ENCODE measurements at places on chromosomes 4 and X.

- DNase-seq, result no peak
Measured at GRCh38 chr4:37661772-37662171, 24.4 kb downstream of the RELL1 start.

DNA sequence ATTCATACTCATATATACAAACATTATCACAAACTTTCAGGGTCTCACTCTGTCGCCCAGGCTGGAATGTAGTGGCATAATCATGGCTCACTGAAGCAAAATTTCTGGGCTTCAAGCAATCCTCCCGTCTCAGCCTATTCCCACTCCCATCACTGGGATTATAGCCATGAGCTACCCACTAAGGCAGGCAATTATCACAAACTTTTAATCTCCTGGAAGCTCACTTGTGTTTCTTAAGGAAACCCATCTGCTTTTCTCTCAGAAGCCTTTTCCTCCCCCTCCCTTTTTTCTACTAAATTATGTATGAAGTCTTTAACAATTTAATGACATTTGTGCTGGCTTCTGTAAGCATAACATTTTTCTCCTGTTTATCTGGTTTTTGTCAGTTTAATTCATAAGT, 170.5 kb downstream of the AREG start:
- DNase-seq, result no peak

- DNase-seq, result no peak
Measured at GRCh38 chrX:48754238-48754637, 7.3 kb upstream of the GLOD5 start.

DNA sequence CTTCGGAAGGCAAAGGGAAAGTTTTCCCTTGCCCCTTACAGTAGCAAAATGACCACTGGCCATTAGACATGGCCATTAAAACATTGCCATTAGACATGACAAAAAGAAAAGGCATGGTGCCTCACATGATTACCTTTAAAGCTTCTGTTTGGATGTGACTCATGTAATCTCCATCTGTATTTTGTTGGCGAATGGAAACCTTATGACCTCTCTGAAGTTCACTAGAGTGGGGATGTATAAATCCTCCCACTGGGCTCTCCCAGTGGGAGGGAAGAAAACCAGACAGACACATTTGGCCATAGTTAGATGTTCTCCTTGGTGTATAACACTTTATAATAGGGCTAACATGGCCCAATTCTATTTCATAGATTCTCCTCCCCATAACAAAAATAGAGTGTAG, 152.6 kb downstream of the MAGEB17 start:
- no peak for DNase-seq

DNA sequence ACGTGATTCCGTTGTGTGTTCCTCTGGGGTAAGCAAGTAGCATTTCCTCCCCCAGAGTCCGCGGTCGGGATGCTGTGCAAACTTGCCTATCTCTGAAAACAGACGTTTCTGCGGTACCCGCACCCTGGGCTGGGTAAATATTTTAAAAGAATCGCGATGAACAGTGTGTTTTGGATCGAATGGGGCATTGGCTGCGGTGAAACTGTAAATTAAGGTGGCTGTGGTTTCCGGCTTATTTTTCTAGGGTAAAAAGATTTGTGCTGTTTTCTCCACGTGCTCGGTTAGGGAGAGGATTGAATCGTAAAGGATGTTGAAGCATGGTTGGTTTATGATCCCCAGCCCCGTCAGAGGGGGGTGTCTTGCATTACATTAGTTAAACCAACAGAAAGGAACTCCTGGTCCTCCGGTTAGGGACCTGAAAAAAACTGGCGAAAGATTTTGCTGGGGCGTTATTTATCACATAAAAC, 1.2 kb downstream of the HHIP start:
- no peak for DNase-seq

GRCh38 chr4:19562456-19562855, 689.2 kb upstream of the SLIT2 start:
- no peak for DNase-seq

DNA sequence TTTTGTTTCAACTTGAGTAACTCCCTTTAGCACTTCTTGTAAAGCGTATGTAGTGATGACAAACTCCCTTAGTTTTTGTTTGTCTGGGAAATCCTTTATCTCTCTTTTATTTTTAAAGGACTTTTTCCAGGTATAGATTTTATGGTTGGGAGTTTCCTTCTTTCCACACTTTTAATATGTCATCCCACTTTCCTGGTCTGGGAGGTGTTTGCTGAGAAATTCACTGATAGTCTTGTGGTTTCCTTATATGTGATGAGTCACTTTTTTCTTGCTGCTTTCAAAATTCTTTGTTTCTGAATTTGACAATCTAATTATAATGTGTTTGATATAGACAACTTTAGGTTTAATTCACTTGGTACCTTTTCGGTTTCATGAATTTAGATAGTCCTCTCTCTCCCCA, 353.9 kb downstream of the GPAT3 start:
- no peak for DNase-seq

GRCh38 chr4:174553031-174553430, 30.7 kb upstream of the HPGD start:
- no peak for DNase-seq

GRCh38 chrX:15416133-15416993, 32.1 kb upstream of the VEGFD start:
- DNase-seq, result no peak

GRCh38 chrX:74931214-74931613, 6.0 kb upstream of the NEXMIF start:
- no peak for DNase-seq

DNA sequence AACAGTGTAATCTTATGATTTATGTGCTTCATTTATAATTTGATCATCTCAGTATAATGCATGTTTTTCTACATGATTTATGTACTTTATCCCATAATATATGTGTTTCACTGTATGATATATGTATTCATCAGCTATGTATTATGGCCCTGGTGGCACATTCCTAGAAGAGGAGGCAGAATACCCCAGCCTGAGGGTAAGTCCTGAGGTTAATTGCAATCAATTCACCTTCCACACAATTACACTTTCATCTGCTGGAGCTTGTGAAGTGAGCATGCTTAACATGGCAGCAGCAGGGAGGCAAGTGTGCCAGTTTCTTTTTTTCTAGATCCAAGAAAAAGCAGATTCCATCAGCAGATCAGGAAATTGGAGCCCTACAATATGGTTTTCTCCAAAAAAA, 81.2 kb downstream of the CXXC4 start:
- DNase-seq, result no peak

DNA sequence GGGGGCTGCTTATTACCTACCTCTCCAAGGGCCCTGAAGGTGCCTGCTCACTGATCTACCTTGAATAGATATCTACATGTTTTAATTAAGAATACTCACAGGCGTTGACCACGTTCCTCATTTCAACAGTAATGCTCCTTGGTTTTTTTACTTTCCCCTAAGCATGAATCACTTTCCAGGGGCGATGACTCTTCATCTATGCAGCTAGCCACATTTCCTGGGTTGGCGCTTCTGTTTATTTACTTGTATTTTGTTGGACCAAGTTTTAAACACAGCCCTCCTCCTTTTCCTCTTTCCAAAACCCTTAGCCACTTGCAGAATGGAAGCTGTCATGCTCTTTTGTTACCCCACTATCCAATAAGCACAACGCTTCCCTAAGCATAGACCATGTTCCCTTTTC, 50.8 kb downstream of the CBLL2 start:
- no peak for DNase-seq

DNA sequence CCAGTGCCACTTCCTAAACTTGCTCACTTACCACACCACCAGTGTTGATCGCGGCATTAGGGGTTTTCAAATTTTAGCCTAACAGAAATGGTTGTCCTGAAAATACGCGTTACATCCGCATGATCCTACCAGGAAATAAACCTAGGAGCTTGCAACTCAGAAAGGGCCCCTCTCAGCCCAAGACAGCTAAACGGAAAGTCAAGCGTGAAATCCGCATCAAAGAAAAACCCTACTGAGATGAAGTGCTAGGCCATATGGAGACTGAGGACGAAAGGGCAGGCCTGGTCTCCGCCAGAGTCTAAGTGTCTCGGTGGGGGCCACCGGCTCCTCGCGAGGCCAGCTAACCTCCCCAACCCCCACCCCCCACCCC, 626 bp downstream of the YTHDC1 start:
- DNase-seq, result peak; percentile 50

- DNase-seq, result no peak
Measured at GRCh38 chrX:50941638-50942037, 31.1 kb downstream of the BMP15 start.

DNA sequence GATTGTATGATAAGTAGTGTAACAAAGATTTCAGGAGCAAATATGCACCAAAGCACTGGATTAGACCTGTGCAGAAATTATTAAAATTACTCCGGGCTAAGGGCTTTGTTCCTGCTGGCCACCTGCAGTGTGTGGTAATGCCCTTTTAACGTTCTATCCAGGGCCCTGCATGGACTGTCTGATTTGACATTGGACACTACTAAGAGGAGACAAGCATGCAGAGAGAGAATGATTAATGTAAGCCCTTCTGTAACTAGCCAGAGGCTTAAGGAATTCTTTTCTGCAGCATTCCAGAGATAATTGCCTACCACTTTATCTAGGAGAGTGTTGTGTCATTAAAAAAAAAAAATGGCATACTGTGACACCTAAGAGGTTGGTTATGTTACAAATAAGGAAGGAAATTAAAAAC, 117.0 kb downstream of the PCDH7 start:
- DNase-seq, result no peak
